ENCODE measurements at places on chromosomes 7 and 10.
A peak's percentile ranks its signal among the peaks of the same experiment; 100 is the strongest.

GRCh38 chr7:151014950-151015349, 9.3 kb downstream of the ATG9B start:
- no peak for DNase-seq

DNA sequence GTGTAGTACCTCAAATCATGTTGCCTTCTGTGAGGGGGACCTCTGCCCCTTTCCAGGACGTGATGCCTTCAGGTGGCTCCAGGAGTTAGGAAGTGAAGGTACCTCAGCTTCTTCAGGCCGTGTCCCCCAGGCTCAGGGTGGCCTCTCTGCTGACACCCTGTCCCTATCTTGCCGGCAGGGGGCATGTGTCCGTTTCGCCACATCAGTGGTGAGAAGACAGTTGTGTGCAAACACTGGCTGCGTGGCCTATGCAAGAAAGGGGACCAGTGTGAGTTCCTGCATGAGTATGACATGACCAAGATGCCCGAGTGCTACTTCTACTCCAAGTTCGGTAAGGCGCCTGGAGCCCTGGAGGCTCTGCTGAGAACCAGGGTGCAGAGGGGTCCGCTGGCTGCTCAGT, 9.2 kb downstream of the CPSF4 start:
- no peak for DNase-seq

GRCh38 chr10:89494068-89494467, 41.3 kb downstream of the SLC16A12 start:
- no peak for DNase-seq

GRCh38 chr7:70756789-70757188, 375.2 kb upstream of the GALNT17 start:
- no peak for DNase-seq

GRCh38 chr7:114342431-114343179, 72.0 kb upstream of the FOXP2 start:
- DNase-seq = no peak

DNA sequence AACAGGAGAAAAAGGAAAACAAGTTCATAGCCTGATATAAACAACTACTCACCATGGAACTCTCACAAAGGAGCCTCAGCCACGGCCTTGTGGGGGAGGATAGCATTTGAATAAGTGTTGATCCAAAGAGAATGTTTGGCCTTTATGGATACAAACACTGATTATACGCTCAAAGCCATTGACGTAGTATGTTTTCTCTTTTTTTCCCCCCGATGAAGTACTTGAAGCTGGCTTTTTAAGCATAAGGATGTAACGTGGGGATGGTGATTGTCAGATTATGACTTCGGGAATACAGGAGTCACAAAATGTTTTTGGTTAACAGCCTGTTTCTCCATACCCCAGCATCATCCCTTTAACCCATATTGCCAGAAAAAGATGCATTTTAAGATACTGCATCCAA, 39.8 kb downstream of the CELF2 start:
- DNase-seq = no peak

DNA sequence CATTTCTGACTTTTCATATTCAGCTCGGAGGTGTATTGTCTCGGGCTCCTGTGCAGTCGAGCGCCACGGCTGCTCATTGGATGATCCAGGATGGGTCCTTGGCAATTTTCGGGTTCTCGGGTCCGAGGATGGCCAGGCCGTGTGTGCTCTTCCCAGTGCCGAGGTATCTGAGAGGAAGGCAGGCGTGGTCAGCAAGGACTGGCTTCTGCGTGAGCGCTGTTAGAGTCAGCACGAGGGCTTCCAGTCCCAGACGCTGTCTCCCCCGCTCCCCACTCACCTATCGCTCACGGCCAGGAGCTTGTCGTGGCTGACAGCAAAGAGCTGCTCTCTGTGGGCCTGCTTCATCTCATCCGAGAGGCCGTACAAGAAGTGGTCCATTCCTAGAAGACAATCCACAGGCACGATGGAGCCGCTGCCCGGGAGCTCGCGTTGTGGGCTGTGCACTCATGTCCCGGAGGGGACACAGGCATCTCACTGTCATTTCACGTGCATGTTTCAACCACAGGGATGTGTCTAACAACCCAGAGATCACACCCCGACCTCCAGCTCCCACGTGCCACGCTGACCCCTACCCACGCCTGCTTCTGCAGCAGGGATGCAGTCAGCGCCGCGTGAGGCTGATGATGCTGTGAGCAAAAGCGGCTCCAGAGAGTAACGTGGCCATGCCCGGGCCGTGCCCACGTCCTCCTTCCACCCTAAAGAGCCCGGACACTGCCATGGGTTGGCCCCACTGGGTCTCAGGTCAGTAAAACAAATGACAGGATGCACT, 34.4 kb downstream of the PITRM1 start:
- DNase-seq = no peak

- DNase-seq = no peak
Observed at GRCh38 chr7:106372595-106373318, 88.0 kb upstream of the NAMPT start.

DNA sequence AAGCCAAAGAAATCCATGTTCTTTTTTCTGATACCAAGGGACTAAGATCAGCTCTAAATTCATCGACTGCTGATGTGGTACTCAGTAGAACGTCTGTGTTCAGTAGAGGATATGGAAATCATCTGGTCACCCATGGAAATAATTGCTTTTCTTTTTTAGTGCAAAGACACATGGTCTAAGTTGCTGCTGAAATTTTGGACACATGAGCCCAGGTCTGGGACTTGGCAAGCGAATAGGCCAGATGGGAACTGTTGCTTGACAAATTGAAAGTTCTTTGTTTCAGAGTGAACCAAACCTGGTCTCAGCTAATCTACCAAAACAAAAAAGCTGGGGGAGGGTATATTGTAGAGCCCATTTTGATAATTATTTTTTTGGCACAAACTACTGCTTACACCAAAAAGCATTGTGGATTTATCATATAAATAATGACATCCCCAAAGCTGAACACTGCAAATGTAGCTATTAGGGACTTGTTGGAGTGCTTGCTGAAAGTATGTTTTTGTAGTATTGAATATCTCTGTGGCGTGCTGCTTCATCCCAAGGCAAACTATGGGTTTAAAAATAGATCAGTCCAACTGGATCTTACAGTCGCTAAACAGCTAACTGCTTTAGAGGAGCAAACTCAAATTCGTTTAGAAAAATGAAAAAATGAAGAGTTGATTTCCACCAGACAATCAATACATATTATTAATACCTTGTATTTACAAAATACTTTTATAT, 144.7 kb downstream of the TRIL start:
- no peak for DNase-seq

GRCh38 chr10:77801474-77802161, 124.9 kb downstream of the DLG5 start:
- no peak for DNase-seq

- DNase-seq = no peak
Observed at GRCh38 chr10:105075031-105075430, 433.9 kb downstream of the SORCS3 start.

DNA sequence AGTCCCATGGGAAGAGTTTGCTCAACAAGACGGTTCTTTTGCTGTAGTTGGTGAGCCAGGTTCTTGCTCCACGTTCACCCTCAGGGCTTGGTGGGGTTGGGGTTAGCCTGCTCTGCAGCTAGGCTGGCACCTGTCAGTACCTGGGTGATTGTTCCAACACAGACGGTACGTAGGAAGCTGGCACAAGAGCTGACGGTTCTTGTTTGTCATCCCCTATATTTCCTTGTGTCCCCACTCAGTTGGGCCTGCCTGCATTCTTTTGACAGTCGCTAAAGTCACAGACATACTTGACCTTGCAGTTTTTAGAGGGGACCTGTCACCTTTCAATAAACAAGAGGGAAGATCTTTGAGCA, 40.2 kb upstream of the SYPL1 start:
- DNase-seq = peak; percentile 62

DNA sequence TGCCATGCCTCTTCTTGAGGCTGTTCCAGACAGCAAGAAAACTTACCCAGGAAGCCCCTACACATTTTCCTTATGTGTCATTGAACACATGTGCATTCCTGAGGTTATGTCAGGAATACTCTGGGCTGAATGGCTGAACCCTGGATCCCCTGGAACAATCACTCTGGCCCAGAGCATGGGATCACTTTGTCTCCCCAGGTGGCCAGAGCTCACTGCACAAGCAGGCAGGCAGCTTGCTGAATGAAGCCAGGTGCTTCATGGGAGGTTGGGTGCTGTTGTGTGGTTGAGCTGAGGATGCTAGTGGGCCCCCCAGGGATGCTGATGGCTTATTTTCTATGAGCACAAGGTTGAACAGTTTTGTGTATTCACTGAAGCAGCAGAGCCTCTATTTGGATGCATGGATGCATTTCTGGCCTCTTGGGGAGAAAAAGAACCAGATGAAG, 54.7 kb upstream of the NPTX2 start:
- no peak for DNase-seq

GRCh38 chr7:139732471-139733167, 45.2 kb downstream of the HIPK2 start:
- no peak for DNase-seq

GRCh38 chr10:49118430-49119074, 3.2 kb upstream of the VSTM4 start:
- DNase-seq = no peak

DNA sequence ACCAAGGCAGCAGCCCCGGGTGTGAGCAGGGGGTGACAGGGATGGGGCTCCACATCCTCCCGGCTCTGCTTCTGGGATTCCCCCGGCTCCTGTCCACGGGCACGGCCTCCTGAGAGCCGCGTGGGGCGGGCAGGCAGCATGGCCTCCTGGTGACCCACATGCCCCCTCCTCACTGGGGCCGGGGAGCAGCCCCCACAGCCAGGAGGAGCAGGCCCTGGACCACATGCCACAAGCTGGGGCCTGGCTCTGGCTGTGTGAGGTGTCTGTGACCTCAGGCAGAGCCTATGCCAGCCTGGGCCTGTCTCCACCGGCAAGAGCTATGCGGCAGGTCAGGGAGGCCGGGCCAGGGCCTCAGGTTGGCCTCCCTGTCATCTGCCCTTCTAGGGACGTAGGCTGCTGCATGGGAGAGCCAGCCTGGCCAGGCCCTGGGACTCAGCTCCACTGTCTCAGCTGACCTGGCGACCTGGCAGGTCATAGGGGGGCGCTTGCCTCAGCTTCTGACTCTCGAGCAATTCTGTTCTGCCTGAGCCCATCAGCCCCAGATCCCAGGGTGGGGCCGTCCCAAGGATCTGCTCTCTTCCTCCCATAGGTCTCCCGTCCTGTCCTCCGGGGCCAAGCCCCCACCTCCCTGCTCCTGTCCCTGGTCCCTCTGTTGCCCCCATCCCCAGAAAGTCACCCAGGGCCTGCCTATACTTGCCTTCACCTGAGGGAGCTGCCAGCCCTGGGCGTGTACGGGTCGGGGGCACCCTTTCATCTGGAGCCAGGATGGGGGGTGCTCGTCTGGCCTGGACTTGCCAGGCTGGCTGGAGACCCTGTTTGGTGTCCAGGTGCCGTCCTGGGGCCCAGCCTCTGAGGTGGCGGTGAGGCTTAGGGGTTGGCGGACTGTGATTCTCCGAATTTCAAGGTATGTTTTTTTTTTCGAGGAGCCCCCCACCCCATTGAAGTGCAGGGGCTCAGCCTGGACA, 3.9 kb upstream of the TMEM184A start:
- DNase-seq = peak; percentile 85

DNA sequence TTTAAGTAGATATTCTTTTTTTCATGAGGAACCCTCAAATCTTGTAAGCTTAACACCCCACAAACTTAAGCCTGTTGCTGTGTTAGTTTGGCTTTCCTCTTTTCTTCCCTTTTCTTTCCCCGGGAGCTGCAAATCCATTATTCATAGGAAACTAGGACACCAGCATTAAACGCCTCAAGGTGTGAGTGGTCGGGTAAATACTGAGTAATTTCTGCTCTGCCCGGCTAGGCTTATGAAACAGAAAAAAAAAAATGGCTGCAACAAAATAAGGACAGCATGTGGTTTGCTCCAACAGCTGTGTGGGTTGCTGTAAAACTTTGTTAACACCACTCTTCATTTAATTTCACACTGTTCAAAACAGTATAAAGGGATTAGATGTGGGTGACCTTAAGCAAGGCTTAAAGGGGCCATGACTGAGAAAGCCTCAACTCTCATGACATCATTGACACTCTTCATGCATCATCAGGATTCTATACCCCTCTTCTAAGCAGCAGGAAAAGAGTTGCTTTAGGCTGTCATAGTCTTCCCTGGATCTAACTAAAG, 104.1 kb downstream of the AOAH start:
- DNase-seq = no peak

DNA sequence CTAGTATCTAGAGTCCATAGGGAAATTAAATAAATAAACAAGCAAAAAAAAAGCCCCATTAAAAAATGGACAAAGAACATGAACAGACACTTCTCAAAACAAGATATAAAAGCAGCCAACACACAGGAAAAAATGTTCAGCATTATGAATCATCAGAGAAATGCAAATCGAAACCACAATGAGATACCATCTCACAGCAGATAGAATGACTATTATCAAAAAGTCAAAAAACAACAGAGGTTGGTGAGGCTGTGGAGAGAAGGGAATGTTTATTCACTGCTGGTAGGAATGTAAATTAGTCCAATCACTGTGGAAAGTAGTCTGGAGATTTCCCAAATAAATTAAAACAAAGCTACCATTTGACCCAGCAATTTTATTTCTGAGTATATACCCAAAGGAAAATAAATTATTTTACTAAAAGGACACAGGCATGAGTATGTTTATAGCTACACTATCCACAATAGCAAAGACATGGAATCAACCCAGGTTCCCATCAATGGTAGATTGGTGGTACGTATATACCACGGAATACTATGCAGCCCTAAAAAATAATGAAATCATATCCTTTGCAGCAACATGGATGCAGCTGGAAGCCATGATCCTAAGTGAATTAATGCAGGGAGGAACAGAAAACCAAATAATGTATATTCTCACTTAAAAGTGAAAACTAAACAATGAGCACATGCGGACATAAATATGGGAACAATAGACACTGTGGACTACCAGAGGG, 366.5 kb upstream of the SEMA3C start:
- DNase-seq = no peak

GRCh38 chr7:139594090-139594489, 70.6 kb downstream of the CLEC2L start:
- DNase-seq = no peak

- peak; percentile 47 for DNase-seq
Observed at GRCh38 chr7:28179120-28180030, 1.2 kb downstream of the JAZF1 start.

DNA sequence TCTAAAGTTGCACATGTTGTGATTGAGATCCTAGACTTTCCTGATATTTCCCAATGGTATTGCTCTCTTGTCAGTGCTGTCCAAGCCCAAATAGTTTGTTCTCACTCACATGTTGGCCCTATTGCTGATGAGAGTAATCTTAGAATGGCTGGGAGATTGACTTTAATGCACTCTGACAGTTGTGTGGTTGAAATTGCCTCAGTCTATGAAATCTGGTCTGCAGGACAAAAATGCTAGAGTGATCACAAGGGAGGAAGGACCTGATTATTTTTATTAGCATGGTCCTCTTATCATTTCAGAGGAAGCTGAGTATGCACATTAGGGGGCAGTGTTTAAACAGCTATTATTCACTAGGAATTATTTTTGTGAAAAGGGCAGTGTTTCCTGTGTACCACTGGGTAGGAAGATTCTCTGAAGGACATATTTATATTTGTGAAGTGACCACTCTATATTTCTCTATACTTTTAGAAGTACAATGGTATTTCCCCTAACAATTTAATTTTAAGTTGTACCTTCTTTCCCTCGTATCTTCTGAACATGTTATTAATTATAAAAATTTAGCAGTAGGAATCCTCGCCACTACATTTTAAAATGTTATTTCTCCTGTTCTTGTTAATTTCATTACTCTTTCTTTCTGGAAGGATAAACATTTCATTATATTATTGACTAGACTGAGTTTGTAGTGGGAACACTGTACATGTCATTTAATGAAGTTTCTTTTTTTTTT, 64.4 kb downstream of the SUGCT start:
- no peak for DNase-seq

GRCh38 chr10:13989616-13990015, 341.1 kb downstream of the FRMD4A start:
- no peak for DNase-seq
